ENCODE measurements at places on chromosomes 5 and 9.

DNA sequence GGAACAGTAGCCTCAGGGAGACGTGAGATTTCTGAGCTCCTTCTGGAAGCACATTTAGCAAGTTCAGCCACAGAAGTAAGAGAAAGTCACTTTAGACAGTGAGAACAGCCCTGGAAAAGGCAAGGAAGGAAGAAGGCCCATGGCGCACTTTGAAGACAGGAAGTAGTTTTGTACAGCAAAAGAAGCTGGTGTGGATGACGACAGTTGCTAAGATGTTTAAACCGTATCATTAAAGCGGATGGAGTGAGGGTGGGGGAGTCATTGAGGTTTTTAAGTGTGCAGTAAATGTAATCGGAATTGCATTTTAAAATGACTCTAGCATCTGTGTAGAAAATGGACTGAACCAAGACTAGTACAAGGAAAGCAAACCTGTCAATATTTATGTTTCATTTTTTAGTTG, 15.3 kb upstream of the TRPM3 start:
- H3K4me3 ChIP-seq: no peak overlapping the region
- DNase-seq: no peak
- no peaks in the 10 kb centered on the region for H3K27me3 ChIP-seq
- H3K36me3 ChIP-seq: no peaks in the 10 kb centered on the region
- no peaks in the 10 kb centered on the region for H3K4me1 ChIP-seq

GRCh38 chr5:43041669-43042175, 1.6 kb upstream of the ANXA2R start:
- DNase-seq: no peak
- H3K27me3 ChIP-seq: no peaks in the 10 kb centered on the region
- H3K4me1 ChIP-seq: peaks cover 24% of the 10 kb centered on the region
- peak overlapping the region; percentile 96 for H3K27ac ChIP-seq

DNA sequence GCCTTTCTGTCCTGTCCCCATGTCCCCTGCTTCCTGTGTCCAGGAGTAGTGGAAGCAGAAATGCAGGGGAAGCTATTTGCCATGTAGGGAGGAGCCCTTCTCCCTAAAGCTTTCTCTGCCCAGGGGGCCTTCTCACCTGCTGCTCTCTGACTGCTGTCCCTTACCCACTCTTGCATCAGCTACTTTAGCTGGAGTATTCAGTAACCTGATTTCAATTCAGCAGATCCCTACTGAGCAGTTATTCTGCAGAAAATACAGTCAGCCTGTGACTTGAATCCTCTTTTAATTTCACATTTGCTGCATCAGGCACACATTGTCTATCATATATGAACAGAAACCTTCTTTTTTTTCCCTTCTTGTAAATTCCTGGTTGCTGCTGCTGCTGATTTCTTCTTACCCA, 90.4 kb downstream of the MVB12B start:
- no peaks in the 10 kb centered on the region for H3K27me3 ChIP-seq
- no peak overlapping the region for H3K4me3 ChIP-seq
- DNase-seq: no peak
- H3K36me3 ChIP-seq: no peaks in the 10 kb centered on the region
- H3K4me1 ChIP-seq: peaks cover 8% of the 10 kb centered on the region

DNA sequence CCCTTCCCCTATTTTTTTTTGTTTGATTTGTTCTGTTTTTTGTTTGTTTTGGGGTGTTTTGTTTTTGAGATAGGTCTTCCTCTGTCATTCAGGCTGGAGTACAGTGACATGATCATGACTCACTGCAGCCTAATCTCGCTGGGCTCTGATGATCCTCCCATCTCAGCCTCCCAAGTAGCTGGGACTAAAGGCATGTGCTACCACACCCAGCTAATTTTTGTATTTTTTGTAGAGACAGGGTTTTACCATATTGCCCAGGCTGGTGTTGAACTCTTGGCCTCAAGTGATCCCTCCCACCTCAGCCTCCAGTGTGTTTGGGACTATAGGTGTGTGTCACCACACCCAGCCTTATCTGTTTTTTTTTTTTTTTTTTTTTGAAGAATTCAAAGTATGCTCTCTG, 605.4 kb downstream of the DNAH5 start:
- no peaks in the 10 kb centered on the region for H3K4me1 ChIP-seq
- H3K27ac ChIP-seq: no peak overlapping the region
- no peaks in the 10 kb centered on the region for H3K27me3 ChIP-seq
- H3K36me3 ChIP-seq: no peaks in the 10 kb centered on the region
- no peak for DNase-seq
- H3K4me3 ChIP-seq: no peak overlapping the region

- H3K4me1 ChIP-seq: no peaks in the 10 kb centered on the region
- no peaks in the 10 kb centered on the region for H3K27me3 ChIP-seq
- no peak for DNase-seq
- H3K36me3 ChIP-seq: no peaks in the 10 kb centered on the region
- no peak overlapping the region for H3K4me3 ChIP-seq
- H3K27ac ChIP-seq: no peak overlapping the region
These were observed 4.2 kb downstream of the ENTPD8 start for GRCh38 chr9:137436761-137437600.

- no peaks in the 10 kb centered on the region for H3K27me3 ChIP-seq
- no peak for DNase-seq
- H3K4me1 ChIP-seq: no peaks in the 10 kb centered on the region
- no peak overlapping the region for H3K4me3 ChIP-seq
These were observed 22.2 kb downstream of the SLC46A2 start for GRCh38 chr9:112868461-112868860.

DNA sequence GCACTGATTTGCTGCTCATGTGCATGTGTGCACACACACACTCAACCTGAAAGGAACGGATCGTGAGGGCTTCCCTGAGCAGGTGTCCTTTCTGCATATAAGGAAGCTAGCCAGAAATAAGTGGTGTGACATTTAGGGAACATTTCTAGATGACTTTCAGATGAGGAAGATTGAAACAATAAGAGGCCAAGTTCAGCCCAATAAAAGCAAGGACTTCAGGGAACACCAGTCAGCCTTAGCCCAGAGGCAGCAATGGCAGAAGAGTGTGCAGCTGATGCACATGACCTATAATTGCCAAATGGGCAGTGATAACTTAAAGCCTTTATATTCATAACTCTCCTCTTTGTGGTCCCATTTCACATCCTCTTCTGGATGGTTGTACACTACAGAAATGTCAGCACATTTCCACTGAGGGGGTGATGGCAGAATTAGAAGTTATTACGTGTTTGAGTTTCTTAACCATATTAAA, 255.5 kb downstream of the TRIM32 start:
- no peaks in the 10 kb centered on the region for H3K27me3 ChIP-seq
- no peaks in the 10 kb centered on the region for H3K4me1 ChIP-seq
- H3K4me3 ChIP-seq: no peak overlapping the region
- no peak overlapping the region for H3K27ac ChIP-seq

GRCh38 chr9:6072865-6073264, 57.4 kb upstream of the RANBP6 start:
- H3K27ac ChIP-seq: no peak overlapping the region
- DNase-seq: no peak
- H3K4me1 ChIP-seq: peaks cover 8% of the 10 kb centered on the region
- no peak overlapping the region for H3K4me3 ChIP-seq

- no peaks in the 10 kb centered on the region for H3K36me3 ChIP-seq
- no peaks in the 10 kb centered on the region for H3K27me3 ChIP-seq
- no peaks in the 10 kb centered on the region for H3K4me1 ChIP-seq
- H3K4me3 ChIP-seq: no peak overlapping the region
- DNase-seq: no peak
These were observed 1466.7 kb upstream of the CDH9 start for GRCh38 chr5:28505121-28505520.

DNA sequence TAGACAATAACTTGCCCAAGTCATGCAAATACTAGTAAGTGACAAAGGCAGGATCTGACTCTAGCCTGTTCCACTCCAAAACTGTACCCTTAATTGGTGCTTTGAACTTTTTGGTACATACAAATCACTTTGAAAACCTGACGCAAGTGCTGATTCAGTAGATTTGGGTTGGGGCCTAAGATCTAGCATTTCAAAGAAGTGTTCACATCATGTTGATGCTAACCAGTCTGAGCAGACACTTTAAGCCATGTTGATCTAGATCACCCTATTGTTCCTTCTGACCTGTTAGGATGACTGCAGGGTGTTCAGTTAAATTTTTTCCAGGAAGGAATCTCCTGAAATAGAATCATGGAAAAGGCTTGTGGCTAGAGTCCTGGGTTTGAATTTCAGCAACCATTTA, 57.7 kb upstream of the CPEB4 start:
- no peak overlapping the region for H3K4me3 ChIP-seq
- H3K27ac ChIP-seq: no peak overlapping the region
- H3K27me3 ChIP-seq: no peaks in the 10 kb centered on the region

DNA sequence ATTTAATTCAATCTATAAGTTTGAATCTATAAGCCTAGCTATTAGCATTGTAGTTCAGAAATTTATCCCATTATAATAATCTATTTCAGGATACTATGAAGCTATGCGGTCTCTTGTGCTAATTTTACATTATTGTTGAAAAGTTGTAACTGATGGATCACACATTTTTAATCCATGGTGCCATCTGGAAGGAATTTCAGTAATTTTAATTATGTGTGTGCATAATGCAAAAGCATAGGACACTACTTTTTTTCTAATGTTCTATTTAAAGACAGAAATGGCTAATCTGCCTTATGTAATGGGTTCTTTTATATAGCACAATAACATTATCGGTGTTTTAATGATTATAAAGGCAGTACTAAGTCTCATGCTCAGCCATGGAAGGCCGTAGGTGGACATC, 90.6 kb downstream of the HOMER1 start:
- DNase-seq: no peak
- H3K27ac ChIP-seq: no peak overlapping the region
- H3K4me1 ChIP-seq: no peaks in the 10 kb centered on the region

DNA sequence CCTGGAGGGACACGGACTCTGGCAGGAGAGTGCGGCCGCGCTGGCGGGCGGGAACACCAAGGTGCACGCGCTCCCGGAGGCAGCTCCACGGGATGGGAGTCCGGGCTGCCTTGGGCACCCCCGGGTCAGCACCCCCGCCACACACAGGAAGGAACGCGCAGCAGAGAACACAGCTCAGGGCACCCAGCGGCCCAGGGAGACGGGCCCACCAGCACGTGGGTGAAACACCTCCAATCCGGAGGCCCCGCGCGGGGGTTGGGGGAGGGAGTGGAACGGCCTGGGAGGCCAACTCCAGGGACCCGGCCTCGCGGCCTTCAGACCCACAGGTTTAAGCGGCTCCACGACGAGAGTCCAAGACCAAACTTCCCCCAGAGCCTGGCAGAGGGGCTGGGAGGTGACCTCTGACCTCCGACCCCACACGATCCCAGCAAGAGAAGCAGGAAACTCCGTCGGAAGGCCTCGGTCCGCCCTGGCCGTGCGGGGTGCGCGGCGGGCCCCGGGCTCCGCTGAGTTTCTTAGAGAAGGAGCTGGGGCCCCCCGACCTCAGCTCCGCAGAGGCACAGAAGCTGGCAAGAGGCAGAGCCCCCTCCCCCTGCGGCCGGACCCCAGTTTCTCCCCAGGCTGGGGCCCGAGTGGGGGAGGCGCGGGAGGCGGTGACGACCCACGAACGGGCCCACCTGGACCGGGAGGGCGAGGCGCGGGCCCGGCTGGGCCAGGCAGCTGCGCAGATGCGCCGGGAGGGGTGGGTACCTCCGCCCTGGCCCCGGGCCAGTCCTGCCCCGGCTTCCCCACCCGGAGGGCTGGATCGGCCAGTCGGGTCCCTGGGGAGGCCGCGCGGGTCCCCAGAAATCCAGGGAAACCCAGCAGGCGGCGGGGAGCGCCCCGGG, 851 bp downstream of the NACC2 start:
- no peaks in the 10 kb centered on the region for H3K27me3 ChIP-seq
- H3K27ac ChIP-seq: peak overlapping the region; percentile 64
- H3K36me3 ChIP-seq: no peaks in the 10 kb centered on the region

DNA sequence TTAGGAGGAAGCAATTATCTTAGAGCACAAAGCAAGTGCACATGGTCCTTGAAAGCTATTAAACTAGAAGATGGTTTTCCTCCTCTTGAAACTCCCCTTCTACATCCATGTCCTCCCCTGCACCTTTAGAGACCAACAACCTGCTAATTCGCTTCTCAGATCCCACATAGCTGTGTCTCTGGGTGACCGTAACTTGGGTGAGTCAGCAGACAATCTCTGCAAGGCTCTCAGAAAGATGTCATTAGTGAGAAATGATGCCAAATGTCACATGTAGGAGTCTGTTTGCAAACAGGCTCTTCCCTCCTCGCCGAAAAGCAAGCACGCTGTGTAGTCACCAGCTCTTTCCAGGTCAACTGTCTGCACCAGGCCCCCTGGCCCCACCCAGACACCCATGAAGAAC, 291.8 kb downstream of the SLIT3 start:
- DNase-seq: no peak
- H3K27me3 ChIP-seq: no peaks in the 10 kb centered on the region
- H3K4me3 ChIP-seq: no peak overlapping the region
- H3K36me3 ChIP-seq: no peaks in the 10 kb centered on the region

DNA sequence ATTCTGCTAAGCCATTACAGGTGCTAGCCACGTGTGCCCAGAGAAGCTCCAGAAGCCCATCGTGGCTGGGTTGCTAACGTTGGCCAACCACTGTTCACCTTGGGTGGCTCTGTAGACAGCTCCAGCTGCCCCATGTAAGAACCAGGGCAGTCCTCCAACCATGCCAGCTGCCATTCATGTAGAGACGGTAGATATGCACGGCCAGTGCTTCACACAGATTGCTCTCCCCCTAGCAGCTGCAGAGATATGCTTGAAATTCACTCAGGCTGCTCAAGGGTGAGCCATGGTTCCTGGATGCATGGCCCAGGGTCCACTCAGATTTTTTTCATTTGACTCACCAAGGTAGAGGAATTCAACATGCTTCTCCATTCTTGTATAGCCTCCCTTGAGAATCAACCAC, 31.0 kb downstream of the GADD45G start:
- no peaks in the 10 kb centered on the region for H3K36me3 ChIP-seq
- H3K4me1 ChIP-seq: no peaks in the 10 kb centered on the region
- no peaks in the 10 kb centered on the region for H3K27me3 ChIP-seq
- no peak overlapping the region for H3K27ac ChIP-seq

DNA sequence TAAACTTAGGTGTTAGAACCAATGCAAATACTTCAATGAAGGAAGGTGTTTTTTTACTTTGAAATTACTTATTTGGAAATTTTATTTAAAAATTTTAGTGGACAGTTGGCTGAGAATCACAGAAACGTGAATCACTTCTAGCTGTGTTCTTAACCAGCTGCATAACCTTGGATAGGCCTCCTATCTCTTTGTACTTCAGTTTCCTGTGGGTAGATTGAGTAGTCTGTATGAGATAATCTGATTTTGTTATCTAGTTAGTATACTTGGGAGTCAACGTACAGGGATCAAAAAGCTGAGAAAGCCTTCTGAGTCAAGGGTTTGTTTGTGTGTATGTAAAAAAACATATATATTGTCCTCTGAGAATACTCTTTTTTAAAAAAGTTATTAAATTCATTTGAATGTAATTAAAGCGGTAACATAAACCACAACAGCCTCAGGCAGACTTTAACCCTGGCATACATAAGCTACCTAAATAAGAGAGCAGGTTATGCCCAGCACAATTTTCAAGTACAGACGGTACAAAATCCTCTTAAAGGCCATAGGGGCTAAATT, 38.1 kb upstream of the ZCCHC7 start:
- no peaks in the 10 kb centered on the region for H3K36me3 ChIP-seq
- no peak overlapping the region for H3K27ac ChIP-seq
- H3K4me1 ChIP-seq: peaks cover 14% of the 10 kb centered on the region
- no peaks in the 10 kb centered on the region for H3K27me3 ChIP-seq

GRCh38 chr9:113623851-113624485, 160.4 kb downstream of the RGS3 start:
- no peaks in the 10 kb centered on the region for H3K27me3 ChIP-seq
- H3K4me3 ChIP-seq: no peak overlapping the region
- no peaks in the 10 kb centered on the region for H3K4me1 ChIP-seq
- no peak overlapping the region for H3K27ac ChIP-seq
- no peaks in the 10 kb centered on the region for H3K36me3 ChIP-seq
- no peak for DNase-seq
